Cardiac fibroblast (primary cell): ENCODE measurements at places on chromosomes 13 and 19.

DNA sequence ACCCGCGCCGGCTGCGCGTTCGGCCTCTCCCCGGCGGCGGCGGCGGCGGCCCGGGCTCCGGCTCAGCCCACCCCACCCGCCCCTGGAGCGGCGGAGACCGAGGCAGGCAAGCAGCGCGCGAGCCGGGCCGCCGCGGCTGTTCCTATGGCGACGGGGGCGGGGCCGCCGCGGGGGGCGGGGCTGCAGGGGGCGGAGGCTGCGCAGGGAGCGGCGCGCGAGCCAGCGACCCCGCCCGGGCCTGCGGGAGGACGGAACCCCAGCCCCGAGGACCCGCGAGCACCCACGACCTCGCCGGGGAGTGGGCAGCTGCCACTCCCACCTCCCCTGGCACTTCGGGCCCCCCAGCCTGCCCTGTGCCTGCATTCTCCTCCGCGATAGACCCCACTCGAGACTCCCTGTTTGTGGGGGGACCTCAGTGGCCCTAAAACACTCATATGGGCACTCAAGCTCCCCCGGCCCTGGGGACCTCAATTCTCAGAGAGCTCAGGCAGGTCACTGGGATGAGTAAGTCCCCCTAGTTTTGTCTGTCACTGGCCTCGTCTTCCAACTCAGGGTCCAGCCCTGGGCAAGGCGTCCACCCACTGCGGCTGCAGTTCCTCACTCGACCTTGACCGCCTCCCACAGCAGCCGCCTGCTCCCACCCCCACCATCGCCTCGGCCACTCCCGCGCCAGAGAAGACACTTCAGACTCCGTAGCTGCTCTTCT lies at the start of gene CTXN1:
TSS of gene CTXN1 (minus strand) at position 115 of the 706 bp plus-strand sequence. CDS start 597 bp downstream, outside the sequence.
- peak; percentile 60 for DNase-seq

DNA sequence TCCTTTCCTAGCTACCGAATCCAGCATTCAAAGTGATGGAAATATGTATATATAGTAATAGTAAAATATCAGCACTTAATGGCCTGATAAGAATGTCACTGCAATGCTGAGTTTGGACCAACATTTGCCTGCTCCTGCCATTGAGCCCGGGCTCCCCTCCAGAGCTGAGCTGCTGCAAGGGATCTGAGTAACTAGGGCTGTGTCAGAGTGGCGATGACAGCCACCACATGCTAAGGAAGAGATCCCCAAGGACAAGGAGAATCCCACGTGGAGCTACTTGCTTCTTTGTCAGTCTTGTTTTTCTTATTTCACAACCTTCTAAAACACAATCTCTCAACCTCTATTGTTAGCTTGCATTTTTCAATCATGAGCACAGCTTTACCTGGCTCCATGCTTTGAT lies 19.5 kb upstream of the ALOX5AP start:
- peak; percentile 52 for DNase-seq

- peak; percentile 81 for DNase-seq
Measured at GRCh38 chr13:40221460-40222201, 444.8 kb downstream of the FOXO1 start.

DNA sequence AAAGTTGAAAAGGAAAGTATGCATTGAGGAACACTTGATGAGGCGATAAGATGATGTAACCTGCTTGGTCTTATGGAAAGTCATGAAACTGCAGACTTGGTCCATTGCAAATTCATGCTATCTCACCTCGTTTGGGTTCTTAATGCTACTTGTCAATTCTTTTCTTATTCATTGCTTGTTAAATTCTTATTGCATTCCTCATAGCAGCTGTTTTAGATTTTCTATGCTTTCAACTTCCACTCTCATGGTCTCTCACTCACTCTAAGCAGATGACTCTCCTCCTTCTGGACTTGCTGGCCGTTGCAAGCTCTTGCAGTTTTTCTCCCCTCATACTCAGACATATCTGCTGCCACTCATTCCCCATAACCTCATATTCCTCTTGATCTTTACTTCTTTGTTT lies 67.8 kb upstream of the CSNK1A1L start:
- DNase-seq = peak; percentile 54

DNA sequence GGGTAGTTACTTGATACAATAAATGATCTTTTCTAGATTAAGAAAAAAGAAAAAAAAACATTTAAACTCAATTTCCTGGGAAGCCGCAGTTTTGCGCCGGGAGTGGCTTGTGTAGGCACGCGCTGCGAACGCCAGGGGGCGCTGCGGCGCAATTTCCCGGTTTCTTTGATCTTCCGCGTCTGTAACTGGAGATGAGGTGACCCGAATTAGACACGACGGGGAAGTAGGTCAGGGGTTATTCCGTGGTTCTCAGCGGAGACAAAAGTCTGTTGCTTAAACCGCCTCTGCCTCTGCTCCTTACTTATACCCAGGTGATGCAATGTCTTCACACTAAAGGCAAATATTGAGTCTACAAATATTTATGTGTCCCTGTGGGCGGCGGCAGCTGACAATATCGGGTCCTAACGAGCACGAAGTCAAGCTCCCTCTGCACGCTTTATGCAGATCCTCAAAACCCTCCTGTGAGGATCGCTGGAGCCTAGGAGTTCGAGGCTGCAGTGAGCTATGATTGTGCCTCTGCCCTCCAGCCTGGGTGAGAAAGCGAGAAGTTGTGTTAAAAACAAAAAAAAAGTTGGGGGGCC lies 15.2 kb downstream of the STXBP2 start:
- DNase-seq = peak; percentile 81
